ENCODE measurements at places on chromosomes 16 and 17. TPM values are rescaled to one million over a fixed set of nuclear protein-coding genes. Genes with fewer than 3 reads are reported as not detected.
A peak's percentile ranks its signal among the peaks of the same experiment; 100 is the strongest.

DNA sequence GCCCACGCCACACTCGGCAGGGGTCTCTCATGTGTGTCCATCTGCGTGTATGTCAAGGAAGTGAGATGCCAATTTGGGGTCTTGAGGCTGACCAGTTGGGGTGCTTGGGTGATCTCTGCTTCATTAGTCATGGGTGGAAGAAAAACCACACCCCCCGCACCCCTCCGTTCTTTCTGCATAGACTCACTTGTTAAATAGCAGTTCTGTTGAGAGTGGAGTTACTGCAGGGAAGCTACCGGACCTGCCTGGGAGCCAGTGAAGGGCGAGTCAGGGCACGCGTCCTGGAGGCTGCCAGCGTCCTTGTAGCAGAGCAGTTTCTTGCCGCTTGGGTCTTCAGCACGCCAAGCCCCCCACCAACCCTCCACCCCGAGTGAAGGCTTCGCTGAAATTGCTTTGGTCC lies 8.5 kb downstream of the SNN start:
- H3K27ac ChIP-seq, result no peak overlapping the region
- H3K4me1 ChIP-seq, result peaks cover 34% of the 10 kb centered on the region
- peaks cover 9% of the 10 kb centered on the region for H3K36me3 ChIP-seq
- no peak overlapping the region for H3K4me3 ChIP-seq

TP53 gene
- total RNA-seq, result 27.9 TPM

- H3K4me1 ChIP-seq, result no peaks in the 10 kb centered on the region
- no peak overlapping the region for H3K27ac ChIP-seq
- no peak overlapping the region for H3K4me3 ChIP-seq
- peaks cover 24% of the 10 kb centered on the region for H3K27me3 ChIP-seq
- no peaks in the 10 kb centered on the region for H3K36me3 ChIP-seq
Observed at GRCh38 chr17:9028988-9029570, 7.8 kb downstream of the NTN1 start.

ACSM2A gene
- not detected for total RNA-seq

- no peaks in the 10 kb centered on the region for H3K36me3 ChIP-seq
- H3K27me3 ChIP-seq, result peaks cover 34% of the 10 kb centered on the region
- no peak for DNase-seq
- H3K27ac ChIP-seq, result no peak overlapping the region
Observed at GRCh38 chr17:79408251-79408650, 202.6 kb downstream of the RBFOX3 start.

GRCh38 chr17:32483451-32484019 lies 3.3 kb upstream of the CDK5R1 start:
- DNase-seq, result no peak
- H3K27ac ChIP-seq, result no peak overlapping the region
- H3K27me3 ChIP-seq, result no peaks in the 10 kb centered on the region
- H3K4me3 ChIP-seq, result no peak overlapping the region
- peaks cover 12% of the 10 kb centered on the region for H3K4me1 ChIP-seq

DNA sequence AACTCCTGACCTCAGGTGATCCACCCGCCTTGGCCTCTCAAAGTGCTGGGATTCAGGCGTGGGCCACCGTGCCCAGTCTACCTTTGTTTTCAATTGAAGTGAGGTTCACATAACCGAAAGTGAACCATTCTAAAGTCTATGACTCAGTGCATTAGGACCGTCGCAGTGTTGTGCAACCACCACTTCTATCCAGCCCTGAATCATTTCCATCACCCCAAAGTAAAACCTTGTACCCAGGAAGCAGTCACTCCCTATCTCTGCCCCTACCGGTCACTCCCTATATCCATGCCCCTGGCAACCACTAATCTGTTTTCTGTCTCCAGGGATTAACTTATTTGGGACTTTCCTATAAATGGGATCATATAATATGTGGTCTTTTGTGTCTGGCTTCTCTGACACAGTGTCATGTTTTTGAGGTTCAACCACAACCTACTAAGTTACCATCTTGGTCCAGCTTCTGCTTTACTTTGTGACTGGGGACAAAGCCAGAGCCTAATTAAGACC lies 28.3 kb upstream of the CDC42EP4 start:
- peak; percentile 32 for DNase-seq
- peaks cover 25% of the 10 kb centered on the region for H3K4me1 ChIP-seq
- H3K36me3 ChIP-seq, result no peaks in the 10 kb centered on the region
- H3K4me3 ChIP-seq, result no peak overlapping the region

UTS2R gene
- total RNA-seq, result not detected

GRAPL gene
- 4.1 TPM for total RNA-seq

- H3K27me3 ChIP-seq, result peaks cover 10% of the 10 kb centered on the region
- H3K27ac ChIP-seq, result no peak overlapping the region
- no peaks in the 10 kb centered on the region for H3K36me3 ChIP-seq
Observed at GRCh38 chr17:39793301-39793872, 55.6 kb downstream of the GRB7 start.

TMED6 gene
- not detected for total RNA-seq

GRCh38 chr17:19345067-19345460 lies 17.5 kb downstream of the B9D1 start:
- no peak overlapping the region for H3K27ac ChIP-seq
- no peaks in the 10 kb centered on the region for H3K36me3 ChIP-seq
- no peaks in the 10 kb centered on the region for H3K27me3 ChIP-seq
- DNase-seq, result no peak
- peaks cover 17% of the 10 kb centered on the region for H3K4me1 ChIP-seq

CLEC18A gene
- 7.8 TPM for total RNA-seq

GRCh38 chr17:60311936-60312335 lies 80.0 kb downstream of the USP32 start:
- peaks cover 7% of the 10 kb centered on the region for H3K4me1 ChIP-seq
- no peaks in the 10 kb centered on the region for H3K27me3 ChIP-seq
- no peak overlapping the region for H3K27ac ChIP-seq
- no peak overlapping the region for H3K4me3 ChIP-seq

AURKB gene
- 8.6 TPM for total RNA-seq

DNA sequence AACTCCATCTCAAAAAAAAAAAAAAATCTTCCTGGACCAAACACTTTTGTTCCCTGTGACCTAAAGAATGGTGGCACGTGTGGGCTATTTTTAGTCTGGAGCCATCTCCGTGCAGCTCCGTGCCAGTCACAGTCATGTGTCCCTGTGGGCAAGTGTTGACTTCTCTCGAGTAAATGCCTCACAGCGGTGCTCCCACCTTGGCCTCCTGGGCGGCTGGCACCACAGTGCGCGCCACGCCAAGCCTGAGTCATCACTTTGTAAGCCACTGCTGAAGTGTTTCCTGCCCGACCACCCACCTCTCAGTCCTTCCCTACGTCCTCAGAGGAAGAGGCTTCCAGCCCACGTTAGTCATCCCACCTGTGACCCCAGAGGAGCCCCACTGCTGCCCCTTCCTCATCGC lies 10.9 kb upstream of the HEXD start:
- no peaks in the 10 kb centered on the region for H3K27me3 ChIP-seq
- no peak for DNase-seq
- H3K4me3 ChIP-seq, result no peak overlapping the region

DNA sequence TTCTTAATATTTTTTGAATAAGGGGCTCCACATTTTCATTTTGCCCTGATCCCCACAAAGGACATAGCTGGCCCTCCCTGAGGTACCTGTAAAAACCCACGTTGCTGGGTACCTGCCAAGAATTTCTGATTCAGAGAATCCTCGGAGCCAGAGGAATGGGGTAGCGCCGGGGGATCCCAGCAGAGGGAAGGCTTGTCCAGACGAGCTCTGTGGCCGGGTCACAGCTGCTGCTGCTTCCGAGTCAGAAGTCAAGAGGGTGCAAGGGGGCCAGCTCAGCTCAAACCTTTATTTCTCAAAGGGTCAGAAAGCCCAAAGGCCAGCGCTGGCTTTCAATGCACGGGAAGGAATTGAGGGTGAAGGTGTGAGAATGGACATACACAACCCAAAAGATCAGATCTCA lies 68.9 kb upstream of the SDK2 start:
- H3K4me3 ChIP-seq, result no peak overlapping the region
- no peak overlapping the region for H3K27ac ChIP-seq
- peaks cover 3% of the 10 kb centered on the region for H3K4me1 ChIP-seq
- no peaks in the 10 kb centered on the region for H3K36me3 ChIP-seq

HYDIN gene
- 2.0 TPM for total RNA-seq

- no peak overlapping the region for H3K27ac ChIP-seq
- H3K36me3 ChIP-seq, result no peaks in the 10 kb centered on the region
- no peak overlapping the region for H3K4me3 ChIP-seq
Observed at GRCh38 chr16:73886426-73886825, 410.2 kb upstream of the PSMD7 start.

GRCh38 chr16:83577078-83577745 lies 230.6 kb upstream of the HSBP1 start:
- no peaks in the 10 kb centered on the region for H3K4me1 ChIP-seq
- no peak overlapping the region for H3K4me3 ChIP-seq
- no peaks in the 10 kb centered on the region for H3K27me3 ChIP-seq
- no peak overlapping the region for H3K27ac ChIP-seq
- H3K36me3 ChIP-seq, result no peaks in the 10 kb centered on the region
- DNase-seq, result no peak

- H3K27ac ChIP-seq, result peak overlapping the region; percentile 96
- no peaks in the 10 kb centered on the region for H3K27me3 ChIP-seq
- no peak for DNase-seq
- H3K4me1 ChIP-seq, result peaks cover 11% of the 10 kb centered on the region
- H3K4me3 ChIP-seq, result peak overlapping the region; percentile 60
Observed at GRCh38 chr17:2511138-2511461, 588 bp downstream of the METTL16 start.

- no peak for DNase-seq
- H3K27me3 ChIP-seq, result peaks cover 6% of the 10 kb centered on the region
- no peak overlapping the region for H3K27ac ChIP-seq
- no peaks in the 10 kb centered on the region for H3K4me1 ChIP-seq
- no peak overlapping the region for H3K4me3 ChIP-seq
Observed at GRCh38 chr16:1326391-1326790, 7.1 kb upstream of the BAIAP3 start.

SMPD3 gene
- total RNA-seq, result 73.3 TPM

DNA sequence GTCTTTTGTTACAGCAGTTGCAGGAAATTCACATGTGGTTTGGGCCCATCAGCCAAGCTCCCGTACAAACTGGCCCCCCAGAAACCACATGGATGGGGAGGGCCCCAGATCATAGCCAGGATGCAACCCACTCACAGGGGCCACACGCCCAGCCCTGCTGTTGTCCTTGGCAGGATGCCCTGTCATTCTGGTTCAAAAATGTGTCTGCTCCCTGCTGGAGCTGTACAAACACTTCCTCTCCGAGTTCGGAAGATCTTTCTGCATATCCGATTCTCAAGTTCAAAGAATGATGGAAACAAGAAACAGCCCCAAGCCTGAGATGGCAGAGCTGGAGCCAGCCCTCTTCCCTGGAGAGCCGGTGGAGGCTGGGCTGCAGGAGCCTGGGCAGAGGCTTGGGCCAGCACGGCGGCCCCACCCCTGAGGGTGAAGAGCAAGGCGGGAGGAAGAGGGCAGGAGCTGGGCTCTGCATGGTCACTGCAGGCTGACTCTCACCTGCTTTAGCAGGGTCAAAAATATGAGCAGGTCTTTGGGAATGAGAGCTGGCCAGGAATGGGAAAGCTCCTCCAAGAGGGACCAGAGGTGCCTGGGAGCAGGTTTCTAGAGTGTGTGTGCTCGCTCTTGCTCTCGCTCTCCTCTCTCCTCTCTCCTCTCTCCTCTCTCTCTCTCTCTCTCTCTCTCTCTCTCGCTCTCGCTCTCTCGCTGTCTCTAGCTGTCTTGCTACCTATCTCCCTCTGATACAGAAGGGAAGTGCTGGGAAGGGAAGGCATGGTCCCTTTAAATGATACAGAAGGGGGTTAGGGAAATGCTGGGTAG lies 34.7 kb upstream of the ENPP7 start:
- H3K4me3 ChIP-seq, result no peak overlapping the region
- no peak for DNase-seq
- H3K4me1 ChIP-seq, result no peaks in the 10 kb centered on the region
- no peak overlapping the region for H3K27ac ChIP-seq
- H3K36me3 ChIP-seq, result no peaks in the 10 kb centered on the region

- H3K27ac ChIP-seq, result no peak overlapping the region
- DNase-seq, result no peak
- no peaks in the 10 kb centered on the region for H3K27me3 ChIP-seq
- H3K36me3 ChIP-seq, result no peaks in the 10 kb centered on the region
- no peaks in the 10 kb centered on the region for H3K4me1 ChIP-seq
Observed at GRCh38 chr16:11696266-11697012, 28.2 kb downstream of the SNN start.

GRCh38 chr16:76681296-76681695 lies 404.1 kb downstream of the CNTNAP4 start:
- no peaks in the 10 kb centered on the region for H3K27me3 ChIP-seq
- H3K27ac ChIP-seq, result no peak overlapping the region
- no peaks in the 10 kb centered on the region for H3K36me3 ChIP-seq
- H3K4me1 ChIP-seq, result no peaks in the 10 kb centered on the region

GRCh38 chr16:70784692-70785555 lies 16.0 kb downstream of the VAC14 start:
- no peaks in the 10 kb centered on the region for H3K4me1 ChIP-seq
- no peaks in the 10 kb centered on the region for H3K27me3 ChIP-seq
- no peak overlapping the region for H3K27ac ChIP-seq
- H3K4me3 ChIP-seq, result no peak overlapping the region

Data from transverse colon (tissue), 4 donors.